HT1080 (cell line): ENCODE measurements at places on chromosomes 7 and 10.

DNA sequence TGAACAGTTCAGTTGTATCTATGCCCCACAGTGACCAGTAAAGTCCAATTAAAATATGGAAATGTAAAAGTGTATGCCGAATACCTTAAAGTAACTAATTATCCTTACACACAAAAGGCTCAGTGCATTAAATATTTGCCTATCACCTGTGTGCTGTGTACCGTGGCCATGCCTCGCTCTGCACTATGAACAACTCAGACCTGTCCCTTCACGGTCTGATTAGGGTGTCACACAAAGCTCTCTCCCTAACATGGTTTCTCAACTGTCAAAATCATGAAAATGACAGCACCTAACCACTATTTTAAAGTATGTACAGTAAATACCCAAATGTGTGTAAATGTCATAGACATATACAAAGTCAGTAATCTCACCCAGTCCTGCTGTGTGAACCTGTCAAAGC, 43.1 kb downstream of the STK17A start:
- DNase-seq: no peak

GRCh38 chr7:141342621-141343408, 208.4 kb upstream of the AGK start:
- DNase-seq: peak; percentile 37

GRCh38 chr10:132360766-132361447, 28.9 kb downstream of the LRRC27 start:
- DNase-seq: no peak

- no peak for DNase-seq
These were observed 44.4 kb downstream of the PFKFB3 start for GRCh38 chr10:6247041-6247712.

DNA sequence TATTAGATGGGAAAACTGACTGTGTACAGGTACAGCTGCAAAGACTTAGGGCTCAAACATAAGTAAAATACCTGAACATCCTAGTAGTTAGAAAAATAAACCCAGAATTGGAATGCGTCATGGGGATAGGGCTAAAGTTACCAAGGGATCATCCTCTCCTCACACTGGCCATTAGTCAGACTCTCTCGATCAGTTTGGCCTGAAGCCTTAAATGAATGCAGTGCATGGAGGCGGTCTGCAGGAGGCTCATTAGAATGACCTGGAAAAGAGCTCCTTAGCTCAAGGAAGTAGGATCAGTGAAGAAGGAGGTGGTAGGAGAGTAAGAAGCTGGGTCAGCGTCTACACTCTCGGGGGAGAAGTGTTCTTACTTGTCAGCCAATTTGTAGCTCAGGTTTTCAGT, 35.3 kb downstream of the DENND2A start:
- DNase-seq: peak; percentile 73

DNA sequence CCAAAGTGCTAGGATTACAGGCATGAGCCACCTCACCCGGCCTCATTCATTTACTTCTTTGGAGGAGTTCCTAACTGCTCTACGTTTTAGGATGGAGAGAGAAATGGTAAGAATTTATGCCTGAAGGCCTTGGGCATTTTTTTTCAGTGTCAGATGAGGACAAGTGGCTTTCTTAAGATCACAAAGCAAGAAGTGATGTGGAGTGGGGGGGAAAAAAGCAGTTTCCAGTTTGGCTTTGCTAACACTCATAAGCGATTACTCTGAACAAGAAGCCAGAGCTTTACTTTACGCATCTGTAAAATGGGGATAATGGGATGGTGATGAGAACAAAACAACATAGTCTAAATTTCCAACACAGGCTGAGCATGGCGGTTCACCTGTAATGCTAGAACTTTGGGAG, 2.6 kb upstream of the PPIA start:
- no peak for DNase-seq

- DNase-seq: no peak
These were observed 26.1 kb upstream of the MRC1 start for GRCh38 chr10:17782921-17783665.

GRCh38 chr10:24901686-24902399, 50.6 kb downstream of the PRTFDC1 start:
- DNase-seq: peak; percentile 100

- peak; percentile 43 for DNase-seq
These were observed 84.0 kb upstream of the TMEM248 start for GRCh38 chr7:66837007-66837406.

DNA sequence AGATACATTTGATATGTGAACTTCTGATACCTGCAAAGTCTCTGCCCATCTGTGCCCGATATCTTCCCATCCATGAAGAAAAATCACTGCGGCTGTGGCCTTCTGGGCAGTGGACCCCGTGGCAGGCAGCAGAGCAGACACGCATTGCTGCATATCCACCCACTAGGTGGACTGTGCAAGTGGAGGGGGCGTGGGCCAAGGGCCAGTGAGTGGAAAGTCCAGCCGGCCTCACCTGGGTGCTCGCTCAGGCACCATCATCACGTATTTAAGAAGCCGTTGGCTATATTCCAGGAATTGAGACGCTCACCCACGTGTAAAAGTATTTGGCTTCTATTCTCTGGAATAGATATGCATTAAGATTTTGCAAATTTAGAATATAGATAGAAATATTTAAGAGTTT, 30.8 kb upstream of the SLC13A1 start:
- no peak for DNase-seq

DNA sequence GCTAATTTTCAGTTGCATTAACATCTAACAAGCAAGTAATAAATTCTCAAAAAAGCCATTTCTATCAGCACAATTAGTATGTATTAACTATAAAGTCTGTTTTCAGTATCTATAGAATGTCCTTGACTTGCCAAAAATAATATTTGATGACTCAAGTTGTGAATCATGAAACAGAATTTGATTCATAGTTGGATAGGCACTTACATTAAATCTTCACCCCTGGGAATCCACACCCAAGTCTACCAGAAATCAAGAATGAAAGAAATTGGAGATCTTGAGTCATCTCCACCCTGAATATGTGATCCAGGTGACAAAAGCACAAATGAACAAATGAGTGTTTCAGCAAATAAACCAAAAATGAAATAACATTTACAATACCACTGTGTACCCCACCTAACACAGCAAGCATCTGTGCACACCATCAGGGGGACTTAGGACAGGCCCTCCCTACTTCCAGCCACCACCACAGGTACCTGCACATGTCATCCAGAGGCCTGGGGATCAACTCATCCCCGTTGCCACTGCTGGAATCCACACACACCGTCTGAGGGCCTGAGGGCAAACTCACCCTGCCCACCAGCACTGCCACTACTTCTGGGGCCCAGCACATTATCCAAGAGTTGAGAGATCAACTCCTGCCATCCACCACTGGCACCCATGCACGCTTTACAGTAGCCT, 160.1 kb downstream of the MTERF1 start:
- peak; percentile 6 for DNase-seq

DNA sequence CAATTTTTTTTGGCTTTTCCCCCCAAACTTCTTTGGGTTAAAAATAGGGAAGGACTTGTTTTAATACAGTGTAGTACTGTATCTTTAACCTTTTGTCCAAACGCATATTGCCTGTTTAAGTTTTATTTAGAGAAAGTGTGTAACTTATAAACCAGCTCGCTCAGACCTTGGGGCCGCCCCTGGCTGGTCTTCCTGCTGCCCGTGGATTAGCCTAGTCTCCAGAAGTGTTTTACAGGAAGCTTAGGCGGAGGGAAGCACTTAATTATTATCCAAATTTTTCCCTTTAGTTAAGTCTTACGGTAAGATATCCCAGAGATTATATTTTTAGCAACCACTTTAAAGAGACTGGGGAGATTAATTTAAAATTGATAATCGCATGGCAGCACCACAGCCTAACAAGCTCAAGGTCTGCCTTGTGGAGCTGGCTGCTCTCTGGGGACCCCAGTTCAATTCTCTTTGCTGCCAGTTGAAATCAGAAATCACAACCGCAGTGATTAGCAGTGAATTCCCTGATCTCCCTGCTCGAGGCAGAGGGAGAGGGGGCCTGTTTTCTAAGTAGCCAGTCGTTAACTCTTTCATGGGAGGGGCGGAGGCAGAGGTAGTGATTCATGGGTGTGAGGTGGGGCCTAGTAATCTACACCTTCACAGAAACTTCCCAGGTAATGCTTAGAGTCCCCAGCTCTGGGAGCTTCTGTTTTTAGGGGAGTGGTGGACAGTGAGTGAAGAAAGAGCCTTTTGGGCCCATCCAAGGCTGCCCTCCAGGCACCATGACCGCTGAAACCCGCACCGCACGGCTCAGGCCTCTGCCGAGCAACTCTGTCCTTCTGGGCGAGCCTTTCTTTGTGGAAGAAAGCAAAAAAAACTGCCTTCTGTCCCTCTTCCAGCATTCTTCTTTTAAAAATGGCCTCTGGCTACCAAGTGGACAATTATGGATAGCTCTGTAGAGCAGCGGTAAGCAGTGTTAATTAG, 548.7 kb upstream of the GALNT17 start:
- no peak for DNase-seq

DNA sequence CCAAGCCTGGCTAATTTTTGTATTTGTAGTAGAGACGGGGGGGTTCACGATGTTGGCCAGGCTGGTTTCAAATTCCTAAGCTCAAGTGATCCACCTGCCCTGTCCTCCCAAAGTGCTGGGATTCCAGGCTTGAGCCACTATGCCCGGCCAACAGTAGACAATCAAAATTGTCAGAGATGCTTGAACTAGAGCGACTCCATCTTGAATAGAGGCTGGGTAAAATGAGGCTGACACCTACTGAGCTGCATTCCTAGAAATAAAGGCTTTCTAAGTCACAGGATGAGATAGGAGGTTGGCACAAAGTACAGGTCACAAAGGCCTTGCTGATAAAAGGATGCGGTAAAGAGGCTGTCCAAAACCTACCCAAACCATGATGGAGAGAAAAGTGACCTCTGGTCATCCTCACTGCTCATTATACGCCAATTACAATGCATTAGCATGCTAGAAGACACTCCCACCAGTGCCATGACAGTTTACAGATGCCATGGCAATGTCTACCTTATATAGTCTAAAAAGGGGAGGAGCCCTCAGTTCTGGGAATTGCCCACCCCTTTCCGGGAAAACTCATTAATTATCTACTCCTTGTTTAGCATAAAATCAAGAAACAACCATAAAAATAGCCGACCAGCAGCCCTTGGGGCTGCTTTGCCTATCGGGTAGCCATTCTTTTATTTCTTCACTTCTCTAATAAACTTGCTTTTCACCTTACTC, 134.5 kb downstream of the BAMBI start:
- no peak for DNase-seq

GRCh38 chr7:81029511-81029910, 110.7 kb upstream of the SEMA3C start:
- DNase-seq: no peak

DNA sequence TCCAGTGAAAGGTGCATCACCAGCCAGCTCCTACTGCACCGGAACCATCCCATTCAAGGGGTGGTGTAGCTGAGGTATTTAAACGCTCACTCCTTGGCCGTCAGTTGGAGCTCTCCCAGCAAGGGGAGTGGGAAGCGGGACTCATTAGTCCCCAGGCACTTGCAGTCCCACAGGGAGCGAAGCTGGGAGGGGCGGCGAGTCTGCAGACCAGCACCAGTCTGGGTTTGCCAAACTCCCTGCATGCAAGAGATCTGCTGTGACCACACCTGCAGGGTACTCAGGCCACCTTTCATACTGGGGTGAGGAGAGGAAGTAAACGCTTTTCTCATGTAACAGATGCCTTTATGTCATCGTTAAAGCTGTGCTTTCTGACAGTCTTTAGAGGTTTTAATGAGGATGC, 187.9 kb downstream of the PTPRN2 start:
- no peak for DNase-seq

GRCh38 chr7:130941322-130942210, 207.6 kb upstream of the KLF14 start:
- peak; percentile 70 for DNase-seq

DNA sequence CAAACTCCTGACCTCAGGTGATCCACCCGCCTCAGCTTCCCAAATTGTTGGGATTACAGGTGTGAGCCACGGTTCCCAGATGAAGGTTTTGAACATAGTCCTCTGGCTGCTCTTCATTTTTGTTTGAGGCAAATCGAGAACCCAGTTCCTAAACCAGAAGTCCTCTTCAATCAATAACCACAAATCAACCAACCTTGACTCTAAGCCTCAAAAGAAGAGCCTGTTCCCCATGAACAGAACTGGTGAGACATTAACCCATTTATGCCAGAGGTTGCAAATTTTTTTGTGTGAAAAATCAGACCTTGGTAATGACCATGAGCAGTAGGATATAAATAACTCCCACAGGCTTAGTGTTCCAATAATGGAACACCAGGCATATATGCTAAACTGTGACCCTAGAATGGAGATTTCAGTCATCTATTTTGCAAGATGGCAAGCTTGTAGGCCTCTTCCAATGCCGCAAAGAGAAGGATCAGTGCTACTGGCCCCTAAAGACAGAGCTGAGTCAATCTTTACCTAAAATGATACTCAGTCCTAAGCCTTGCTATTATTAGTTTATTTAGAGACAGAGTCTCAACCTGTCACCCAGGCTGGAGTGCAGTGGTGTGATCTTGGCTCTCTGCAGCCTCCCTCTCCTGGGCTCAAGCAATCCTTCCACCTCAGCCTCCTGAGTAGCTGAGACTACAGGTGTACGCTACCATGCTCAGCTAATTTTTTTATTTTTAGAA, 15.9 kb downstream of the KPNA7 start:
- no peak for DNase-seq

DNA sequence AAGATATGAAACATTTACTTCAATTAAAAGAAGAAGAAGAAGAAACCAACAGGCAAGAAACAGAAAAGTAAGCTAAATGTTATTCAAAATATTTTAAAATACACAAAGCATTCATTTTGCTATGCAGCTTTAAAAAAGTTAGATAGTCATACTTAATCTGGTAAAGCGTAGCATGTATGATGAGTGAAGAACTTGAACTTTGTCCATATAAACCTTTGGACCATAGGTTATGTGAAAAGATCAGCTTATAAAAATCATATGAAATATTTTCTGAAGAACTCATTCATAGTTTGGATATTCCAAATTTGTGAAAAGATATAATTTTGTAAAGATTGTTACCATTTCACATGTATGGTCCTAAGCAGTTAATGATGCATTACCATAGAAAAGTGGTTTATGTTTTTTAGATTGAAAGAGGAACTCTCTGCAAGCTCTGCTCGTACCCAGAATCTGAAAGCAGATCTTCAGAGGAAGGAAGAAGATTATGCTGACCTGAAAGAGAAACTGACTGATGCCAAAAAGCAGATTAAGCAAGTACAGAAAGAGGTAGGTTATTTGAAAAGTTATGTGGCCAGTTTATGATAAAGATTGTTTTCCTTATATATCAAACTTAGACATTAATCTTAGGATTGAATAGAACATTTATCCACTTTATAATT, 37.3 kb downstream of the KIF20B start:
- DNase-seq: no peak
